Activated CD4-positive, alpha-beta memory T cell treated with anti-CD3 and anti-CD28 coated beads, Interleukin-2, amount 10 ng/mL, durations not matched to agents 7 days and 5 days (primary cell): ENCODE measurements at places on chromosomes 7 and 10. TPM values are rescaled to one million over a fixed set of nuclear protein-coding genes. Genes with fewer than 3 reads are reported as not detected.
A peak's percentile ranks its signal among the peaks of the same experiment; 100 is the strongest.

- H3K36me3 ChIP-seq, result no peaks in the 10 kb centered on the region
- no peaks in the 10 kb centered on the region for H3K4me1 ChIP-seq
- H3K27ac ChIP-seq, result no peak overlapping the region
- no peak overlapping the region for H3K4me3 ChIP-seq
- no peaks in the 10 kb centered on the region for H3K27me3 ChIP-seq
- no peak for DNase-seq
Observed at GRCh38 chr7:109503421-109503820, 933.7 kb downstream of the DNAJB9 start.

GRCh38 chr7:149742075-149742701 lies 31.2 kb downstream of the ZNF467 start:
- H3K4me1 ChIP-seq, result peaks cover 11% of the 10 kb centered on the region
- H3K4me3 ChIP-seq, result peak overlapping the region; percentile 24
- H3K27me3 ChIP-seq, result peaks cover 37% of the 10 kb centered on the region
- no peaks in the 10 kb centered on the region for H3K36me3 ChIP-seq

DNA sequence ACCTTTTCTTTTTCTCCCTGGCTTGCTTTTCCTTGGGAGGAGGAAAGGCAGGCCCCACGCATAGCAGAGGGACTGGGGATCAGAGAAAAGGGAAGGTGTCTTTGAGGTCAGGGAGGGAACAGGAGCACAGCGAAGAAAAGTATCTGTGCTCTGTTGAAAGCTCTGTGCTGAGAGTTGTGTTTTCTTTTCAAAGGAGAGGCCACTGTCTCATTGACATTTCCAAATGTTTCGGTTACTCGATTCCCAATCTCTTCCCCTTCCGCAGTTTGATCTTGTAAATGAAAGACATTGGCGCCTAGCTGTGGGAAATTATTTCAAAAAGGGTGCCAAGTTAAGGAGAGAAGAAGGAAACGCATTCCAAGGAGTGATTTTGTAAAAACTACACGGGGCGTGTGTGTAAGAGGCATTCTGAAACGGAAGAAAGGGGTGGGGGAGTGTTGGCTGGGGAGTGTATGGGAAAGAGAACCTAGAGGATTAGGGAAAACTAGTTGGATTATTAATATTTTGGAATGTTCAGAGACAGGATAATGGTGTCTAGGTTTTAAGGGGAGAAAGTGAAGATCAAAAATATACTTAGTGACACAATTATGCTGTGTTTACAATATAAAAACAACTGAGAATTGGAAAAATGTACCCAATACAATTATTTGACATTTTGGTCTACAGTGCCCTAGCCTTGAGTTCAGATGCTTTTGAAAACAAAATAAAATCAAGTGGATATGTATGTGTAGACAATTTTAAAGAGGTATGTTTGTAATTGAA lies 708 bp downstream of the KLHDC10 start:
- peak overlapping the region; percentile 2 for H3K27ac ChIP-seq
- H3K36me3 ChIP-seq, result peaks cover 2% of the 10 kb centered on the region
- no peaks in the 10 kb centered on the region for H3K27me3 ChIP-seq
- DNase-seq, result no peak
- H3K4me1 ChIP-seq, result peaks cover 34% of the 10 kb centered on the region

DNA sequence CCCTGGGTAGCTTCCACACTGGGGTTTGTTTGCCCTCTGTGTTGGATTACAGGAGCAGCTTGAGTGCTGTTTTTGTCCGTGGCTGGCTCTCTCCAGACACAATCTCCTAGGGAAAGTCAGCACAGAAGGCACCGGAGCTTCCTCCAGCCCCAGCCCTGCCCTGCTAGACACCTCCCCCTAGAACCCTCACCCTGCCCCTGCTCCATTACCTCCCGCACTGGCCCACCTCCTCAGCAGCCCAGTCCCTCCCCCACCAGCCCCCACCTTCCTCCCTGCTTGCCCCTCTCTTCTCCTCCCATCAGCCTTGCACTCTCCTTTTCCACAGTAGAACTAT lies 130.5 kb downstream of the ADCY1 start:
- no peaks in the 10 kb centered on the region for H3K4me1 ChIP-seq
- H3K4me3 ChIP-seq, result no peak overlapping the region
- no peaks in the 10 kb centered on the region for H3K36me3 ChIP-seq
- DNase-seq, result peak; percentile 2
- no peak overlapping the region for H3K27ac ChIP-seq

Gene EN2
- total RNA-seq, result not detected

- H3K4me3 ChIP-seq, result peak overlapping the region; percentile 80
- peak overlapping the region; percentile 56 for H3K27ac ChIP-seq
- DNase-seq, result no peak
- H3K27me3 ChIP-seq, result peaks cover under 1% of the 10 kb centered on the region
Observed at GRCh38 chr7:140674356-140674800, 1.6 kb downstream of the ADCK2 start.

DNA sequence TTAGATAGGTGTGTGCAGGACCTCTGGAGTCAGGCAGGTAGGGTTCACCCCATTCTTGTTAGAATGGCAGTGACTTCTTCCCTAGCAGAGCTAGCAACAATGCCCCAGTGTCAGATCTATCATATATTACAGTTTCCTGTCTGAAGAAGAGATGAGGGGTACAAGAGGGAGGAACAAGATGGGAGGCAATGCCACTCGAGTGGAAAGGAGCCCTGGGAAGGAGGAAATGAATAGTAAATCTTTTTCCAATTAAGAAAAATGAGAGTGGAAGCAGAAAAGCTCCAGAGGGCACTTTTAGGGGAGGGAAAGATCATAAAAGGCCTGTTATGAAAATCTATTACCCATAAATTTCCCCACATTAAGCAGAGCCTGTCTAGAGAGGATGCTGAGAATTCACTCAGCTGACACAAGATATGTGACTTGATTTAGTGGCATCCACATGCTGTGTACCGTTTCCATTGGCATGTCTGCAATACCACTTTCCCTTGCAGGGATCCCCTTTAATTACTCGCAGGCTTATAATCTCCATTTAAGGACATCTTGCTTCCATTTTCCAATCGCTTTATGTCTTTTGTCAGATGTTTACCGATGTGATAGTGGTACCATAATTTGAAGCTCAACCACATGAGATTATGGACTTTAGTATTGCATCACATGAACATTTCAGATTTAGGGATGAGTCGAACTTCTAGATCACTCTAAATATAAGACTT lies 70.0 kb upstream of the AGBL3 start:
- H3K36me3 ChIP-seq, result no peaks in the 10 kb centered on the region
- no peaks in the 10 kb centered on the region for H3K4me1 ChIP-seq
- H3K27ac ChIP-seq, result no peak overlapping the region
- no peak overlapping the region for H3K4me3 ChIP-seq
- no peak for DNase-seq
- H3K27me3 ChIP-seq, result no peaks in the 10 kb centered on the region

Gene FRG2B
- not detected for total RNA-seq

GRCh38 chr10:129843702-129844101 lies 120.4 kb downstream of the EBF3 start:
- DNase-seq, result no peak
- H3K27me3 ChIP-seq, result no peaks in the 10 kb centered on the region
- no peaks in the 10 kb centered on the region for H3K36me3 ChIP-seq

GRCh38 chr10:92181575-92181974 lies 109.3 kb downstream of the CPEB3 start:
- H3K27me3 ChIP-seq, result no peaks in the 10 kb centered on the region
- no peak overlapping the region for H3K27ac ChIP-seq
- no peak overlapping the region for H3K4me3 ChIP-seq
- H3K36me3 ChIP-seq, result peaks cover 3% of the 10 kb centered on the region

- DNase-seq, result no peak
- H3K36me3 ChIP-seq, result peaks cover 5% of the 10 kb centered on the region
Observed at GRCh38 chr10:97074256-97075145, 111.3 kb downstream of the SLIT1 start.

Gene PTER
- total RNA-seq, result 17.4 TPM

Gene CPA2
- not detected for total RNA-seq
